ENCODE measurements at places on chromosomes 7 and 10. TPM values are rescaled to one million over a fixed set of nuclear protein-coding genes. Genes with fewer than 3 reads are reported as not detected.

INSIG1 gene
- 81.5 TPM for total RNA-seq

RPEL1 gene
- total RNA-seq, result not detected

ETV1 gene
- 89.4 TPM for total RNA-seq

SFXN2 gene
- total RNA-seq, result 36.6 TPM

NACAD gene
- total RNA-seq, result 7.2 TPM

PRKCQ gene
- 3.3 TPM for total RNA-seq

NEUROG3 gene
- total RNA-seq, result 0.43 TPM

KLF14 gene
- not detected for total RNA-seq

LRRN3 gene
- 6.1 TPM for total RNA-seq

MRLN gene
- not detected for total RNA-seq

AKR1C8 gene
- total RNA-seq, result not detected

DNA sequence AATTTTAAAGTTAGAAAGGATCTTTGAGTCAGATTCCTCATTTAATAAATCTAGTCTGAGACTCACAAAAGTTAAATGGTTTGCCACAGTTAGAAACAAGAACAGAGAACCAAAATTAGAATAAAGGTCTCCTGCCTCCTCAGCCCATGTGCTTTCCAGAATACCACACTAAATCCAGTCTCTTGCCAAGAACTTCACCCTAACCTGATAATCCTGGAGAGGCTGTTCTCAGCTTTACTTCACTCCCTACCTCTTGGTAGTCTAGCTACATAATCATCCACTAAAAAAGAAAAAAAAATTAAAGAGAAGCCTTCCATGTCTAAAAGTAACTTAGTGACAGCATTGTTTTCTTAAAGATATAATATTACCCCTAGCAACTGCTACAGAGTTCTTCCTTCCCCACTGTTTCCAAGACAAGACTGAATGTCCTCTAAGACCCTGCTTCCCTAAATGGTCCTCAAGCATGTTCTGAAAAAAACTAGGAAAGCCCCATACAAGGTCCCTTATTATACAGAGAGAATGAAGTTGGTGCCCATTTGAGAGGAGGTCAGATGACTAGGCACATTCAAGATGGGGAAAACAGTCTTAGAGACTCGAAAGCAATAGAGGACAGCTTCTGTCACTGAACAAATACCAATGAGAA lies 56.8 kb downstream of the ZNF438 start:
- DNase-seq, result no peak

DNA sequence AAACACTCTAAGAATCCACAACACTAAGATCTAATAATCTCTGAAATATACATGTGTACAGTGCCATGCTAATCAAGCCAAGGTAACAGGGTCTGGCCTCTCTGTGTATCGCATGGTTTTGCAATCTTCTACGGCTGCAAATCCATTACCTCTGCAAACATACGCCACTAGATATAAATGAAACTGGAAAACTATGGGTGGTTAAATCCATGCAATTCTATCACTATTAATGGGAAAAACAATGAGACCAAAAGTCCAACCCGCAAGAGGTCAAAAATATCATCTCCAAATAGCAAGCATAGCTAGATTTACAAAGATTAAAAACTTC lies 23.0 kb downstream of the SGCE start:
- DNase-seq, result no peak

DNA sequence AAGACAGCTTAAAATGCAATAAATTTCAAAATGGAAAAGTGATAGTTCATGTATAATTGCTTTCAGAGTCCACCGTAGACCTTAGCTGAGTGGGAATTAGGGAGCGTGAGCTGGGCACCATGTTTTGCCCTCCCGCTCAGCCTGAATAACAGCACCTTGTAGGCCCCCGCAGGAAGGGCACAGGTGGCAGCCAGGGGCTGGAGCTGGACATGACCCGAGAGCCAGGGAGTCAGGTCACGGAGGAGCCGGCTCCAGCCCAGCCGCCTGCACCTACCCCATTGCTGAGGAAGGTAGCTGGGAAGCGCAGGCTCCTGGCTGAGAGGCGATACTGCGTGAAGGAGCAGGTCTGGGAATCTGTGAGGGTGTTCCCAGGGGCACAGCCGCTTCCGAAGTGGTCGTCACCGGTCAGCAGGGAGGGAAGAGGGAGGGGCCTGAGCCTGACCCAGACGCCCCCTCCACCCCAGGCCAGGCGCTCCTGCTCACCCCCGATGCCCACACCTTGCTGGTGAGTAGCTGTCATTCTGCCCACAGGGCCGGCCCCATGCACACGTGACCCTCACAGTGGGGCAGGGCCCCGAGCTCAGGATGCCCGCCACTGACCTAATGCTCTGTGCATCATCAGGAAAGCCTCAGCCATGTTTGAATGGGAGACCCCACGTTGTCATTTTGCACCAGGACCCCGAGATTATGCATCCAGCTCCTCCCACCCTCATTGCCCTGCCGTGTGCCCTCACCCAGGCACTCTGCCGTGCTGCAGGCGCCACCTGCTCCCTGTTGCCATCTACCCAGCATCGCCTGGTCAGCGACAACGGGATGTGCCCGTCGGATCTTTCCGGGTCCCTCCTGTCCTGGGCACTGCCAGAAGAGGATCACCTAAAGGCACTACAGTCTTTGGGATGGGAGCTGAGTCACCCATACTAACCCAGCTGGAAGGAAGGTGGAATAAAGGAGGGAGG lies 129.2 kb upstream of the TCERG1L start:
- no peak for DNase-seq

DNA sequence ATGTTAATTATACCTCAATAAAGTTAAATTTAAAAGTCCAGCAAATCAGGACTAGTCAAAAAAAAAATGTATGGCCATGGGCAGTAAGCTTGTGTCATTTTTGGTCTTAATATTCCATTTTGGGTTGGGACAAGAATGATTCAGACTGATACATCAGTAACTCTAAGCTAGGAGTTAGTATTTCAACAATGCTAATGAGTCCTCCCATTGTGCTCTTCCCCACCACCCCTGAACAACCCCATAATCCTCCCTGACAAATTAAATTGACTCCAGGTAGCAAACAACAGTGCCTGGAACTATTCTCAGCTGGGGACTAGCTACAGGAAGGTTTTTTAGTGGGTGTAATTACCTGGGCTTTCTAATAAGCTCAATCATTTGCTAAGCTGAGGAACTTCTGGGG lies 30.7 kb upstream of the KCNIP2 start:
- no peak for DNase-seq

DNA sequence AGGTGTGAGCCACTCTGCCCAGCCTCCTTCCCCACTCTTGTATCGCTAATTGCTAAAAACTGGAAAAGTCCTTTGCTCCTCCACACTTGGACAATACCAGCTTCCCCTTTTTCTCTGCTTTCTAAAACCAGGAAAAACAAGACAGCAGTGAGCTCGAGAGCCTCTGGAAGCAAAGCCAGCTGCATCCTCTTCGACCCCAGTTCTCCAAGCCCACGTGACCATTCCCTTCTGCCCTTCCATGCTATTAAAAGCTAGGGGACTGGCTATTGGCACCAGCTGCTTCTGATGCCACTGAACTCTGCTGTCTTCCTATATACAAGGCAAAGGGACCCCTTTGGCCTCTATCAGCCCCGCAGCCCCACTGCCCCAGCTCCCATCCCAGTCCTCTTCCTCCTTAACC lies 92.2 kb downstream of the SPDYE5 start:
- no peak for DNase-seq

GRCh38 chr7:17408245-17408903 lies 109.9 kb downstream of the AHR start:
- DNase-seq, result no peak

DNA sequence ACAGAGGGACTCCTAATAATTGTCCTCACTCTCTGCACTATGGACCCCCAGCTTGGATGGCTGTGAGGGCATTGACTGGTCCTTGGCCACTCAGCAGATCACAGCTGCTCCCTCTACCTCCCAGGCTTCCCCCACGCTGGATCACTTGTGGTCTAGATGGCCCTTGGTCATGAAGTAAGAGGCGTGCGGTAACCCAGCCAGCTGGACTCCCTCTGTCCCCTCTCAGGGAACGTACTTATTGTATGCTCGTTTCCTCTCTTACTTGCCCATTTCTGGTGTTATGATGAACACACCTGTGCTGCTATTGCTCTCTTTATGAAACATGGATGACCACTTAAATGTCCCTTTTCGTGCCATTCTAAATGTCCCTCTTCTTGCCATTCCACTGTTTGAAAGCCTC lies 19.3 kb downstream of the ADAMTS14 start:
- no peak for DNase-seq

- DNase-seq, result no peak
Observed at GRCh38 chr7:87411186-87411585, 64.3 kb downstream of the ABCB4 start.

GRCh38 chr10:110698340-110698739 lies 54.2 kb downstream of the RBM20 start:
- no peak for DNase-seq

GRCh38 chr10:22631646-22632278 lies 82.6 kb downstream of the PIP4K2A start:
- no peak for DNase-seq

DNA sequence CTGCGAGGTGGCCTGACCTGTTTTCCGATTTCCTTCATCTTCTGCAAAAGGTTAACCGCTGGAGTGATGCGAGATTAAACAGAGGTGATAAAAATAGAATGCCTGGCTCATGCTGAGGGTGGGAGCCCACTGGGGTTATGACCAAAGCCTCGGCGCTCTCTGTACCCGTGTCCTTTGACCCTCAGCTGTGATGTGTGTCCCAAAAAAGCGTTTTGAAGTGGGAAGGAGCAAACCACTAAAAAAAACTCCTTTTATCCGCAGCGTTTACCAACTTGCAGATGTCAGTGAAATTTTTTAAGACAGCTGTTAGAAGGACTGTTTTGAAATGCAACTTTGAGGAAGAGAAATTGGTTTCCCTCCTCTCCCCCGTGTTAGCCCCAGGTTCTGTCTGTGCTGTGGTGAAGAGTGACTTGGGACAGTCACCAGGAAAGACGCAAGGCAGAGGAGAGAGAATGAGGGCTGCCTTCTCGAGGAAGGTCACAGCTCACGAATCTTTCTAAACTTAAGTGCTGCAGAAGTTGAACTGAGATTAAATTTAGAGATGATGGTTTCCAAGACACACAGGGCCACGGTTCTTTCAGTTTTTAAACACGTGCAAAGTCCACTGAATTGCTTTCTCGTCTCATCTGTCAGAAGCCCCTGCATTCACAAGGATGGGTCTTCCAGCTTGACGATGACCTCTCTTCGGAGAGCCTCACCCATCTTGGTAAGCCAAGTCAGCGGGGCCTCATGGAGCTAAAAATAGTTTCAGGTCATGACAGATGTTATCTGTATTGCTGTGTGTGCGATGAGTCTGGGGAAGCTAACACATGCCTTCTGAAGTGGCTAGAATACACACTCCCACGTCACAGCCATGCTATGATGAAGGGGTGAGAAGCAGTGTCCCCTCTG lies 27.6 kb downstream of the AMZ1 start:
- no peak for DNase-seq

- DNase-seq, result no peak
Observed at GRCh38 chr10:24353319-24353718, 144.4 kb downstream of the KIAA1217 start.

DNA sequence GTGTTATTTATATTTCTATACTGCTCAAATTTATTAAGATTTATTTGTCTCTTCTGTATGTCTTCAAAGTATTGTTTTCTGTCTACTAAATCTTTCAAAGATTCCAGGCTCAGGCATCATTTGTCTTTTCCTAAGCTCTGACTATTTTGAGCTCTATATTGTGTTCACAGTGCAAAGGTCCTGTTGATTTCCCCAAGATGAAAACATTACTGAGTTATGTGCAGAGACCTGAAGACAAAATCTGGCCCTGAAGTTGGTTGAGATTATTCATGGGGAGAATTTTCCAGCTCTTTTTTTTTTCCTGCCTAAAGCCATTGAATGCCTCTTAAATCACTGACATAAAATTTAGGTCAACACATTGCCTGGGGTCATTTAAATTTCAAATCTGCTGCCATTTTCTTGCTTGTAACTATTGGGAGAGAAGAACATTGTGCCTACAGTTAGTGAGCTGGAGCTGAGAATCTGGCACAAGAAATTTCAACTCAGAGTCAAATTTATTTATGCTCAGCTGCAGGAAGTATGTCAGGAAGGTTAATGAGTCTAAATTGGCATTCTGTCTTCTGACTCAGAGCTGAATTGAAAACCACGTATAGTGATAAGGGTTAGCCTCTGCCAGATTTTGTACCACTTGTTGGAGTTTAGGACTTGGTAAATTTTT lies 31.6 kb downstream of the CSTF2T start:
- DNase-seq, result no peak

GRCh38 chr7:117706210-117706609 lies 167.0 kb downstream of the CTTNBP2 start:
- DNase-seq, result no peak

- no peak for DNase-seq
Observed at GRCh38 chr7:82998436-82998835, 164.2 kb downstream of the PCLO start.

DNA sequence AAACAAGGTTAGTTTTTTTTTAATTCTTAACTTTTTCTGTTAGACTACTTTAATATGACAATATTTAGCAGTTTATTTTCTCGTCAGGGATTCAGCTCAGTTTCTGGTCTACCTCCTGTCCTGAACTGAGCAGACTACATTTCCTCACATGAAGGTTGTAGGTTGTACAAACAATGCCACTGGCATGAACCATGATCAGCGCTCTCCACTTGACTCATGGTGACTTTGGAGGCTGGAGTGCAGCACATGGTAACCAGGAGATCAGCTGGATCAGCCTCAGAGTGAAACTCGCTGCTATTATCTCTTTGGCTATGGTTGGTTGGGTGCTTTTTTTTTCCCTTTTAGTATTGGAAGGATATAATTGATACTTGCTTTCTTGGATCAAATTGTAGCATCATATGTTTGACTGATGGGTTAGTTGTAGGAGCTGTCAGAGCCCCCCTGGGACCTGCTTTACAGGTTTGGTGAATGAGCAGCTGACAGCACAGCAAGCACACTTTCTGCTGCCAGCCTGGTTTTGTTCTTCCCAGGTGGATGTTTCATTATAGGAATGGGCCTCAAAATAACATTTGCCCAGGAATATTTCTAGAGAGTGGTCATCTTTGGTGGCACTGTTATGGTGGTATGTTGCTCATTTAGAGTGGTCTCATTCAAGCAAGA lies 556.4 kb downstream of the AUTS2 start:
- no peak for DNase-seq

DNA sequence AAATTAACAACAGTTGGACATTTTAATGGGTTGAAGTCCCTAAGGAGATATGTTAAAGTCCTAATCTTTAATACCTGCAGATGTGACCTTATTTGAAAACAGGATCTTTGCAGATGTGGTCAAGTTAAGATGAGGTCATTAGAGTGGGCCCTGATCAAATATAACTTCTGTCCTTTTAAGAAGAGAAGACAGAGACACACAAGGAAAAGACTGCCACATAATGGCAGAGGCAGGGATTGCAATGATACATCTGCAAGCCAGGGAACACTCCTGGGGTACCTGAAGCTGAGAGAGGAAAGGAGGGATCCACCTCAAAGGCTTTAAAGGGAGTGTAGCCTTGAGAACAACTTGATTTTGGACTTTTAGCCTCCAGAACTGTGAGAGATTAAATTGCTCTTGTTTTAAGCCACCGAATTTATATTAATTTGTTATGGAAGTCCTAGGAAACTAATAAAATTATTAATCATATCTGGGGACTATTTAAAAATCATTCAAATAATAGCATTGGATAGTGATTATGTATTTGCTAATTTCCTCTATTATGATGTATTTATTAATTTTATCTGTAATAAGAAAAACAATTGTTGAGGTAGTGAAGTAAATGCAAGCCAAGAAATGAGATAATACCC lies 700.0 kb upstream of the PCDH15 start:
- DNase-seq, result peak; percentile 33

Data from neural crest cell (in vitro differentiated cells).